Heart left ventricle (tissue), 16 donors: ENCODE measurements at places on chromosomes 13 and 19. TPM values are rescaled to one million over a fixed set of nuclear protein-coding genes. Genes with fewer than 3 reads are reported as not detected.

DNA sequence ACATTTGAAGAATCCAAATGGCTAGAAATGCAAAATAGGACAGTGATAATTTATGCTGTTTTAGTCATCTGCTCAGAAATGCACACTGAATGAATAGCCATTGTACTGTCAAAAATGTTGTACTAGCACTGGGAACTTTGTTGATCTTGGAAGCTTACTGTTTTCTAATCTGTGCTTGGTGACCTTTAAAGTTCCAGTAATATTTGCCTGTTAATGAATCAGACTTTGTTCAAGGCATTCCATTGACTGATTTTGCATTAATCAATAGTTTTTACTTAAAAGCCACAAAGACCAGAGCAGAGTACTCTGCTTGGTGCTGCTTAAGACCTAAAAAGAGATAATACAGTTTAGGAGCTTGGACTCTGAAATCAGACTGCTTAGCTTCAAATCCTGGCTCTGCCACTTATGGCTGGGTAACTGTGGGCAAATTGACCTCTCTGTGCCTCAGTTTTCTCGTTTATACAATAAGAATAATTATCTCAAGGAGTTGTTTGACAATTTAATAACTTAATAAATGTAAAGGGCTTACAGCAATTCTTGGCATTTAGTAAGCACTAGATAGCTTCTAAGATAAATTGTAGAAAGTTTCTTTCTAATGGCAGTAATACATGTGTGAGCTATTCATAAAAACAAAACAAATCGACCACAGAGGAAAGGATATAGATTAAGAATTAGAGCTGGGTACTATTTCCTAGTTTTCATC lies 4.6 kb upstream of the SLAIN1 start:
- H3K36me3 ChIP-seq = no peaks in the 10 kb centered on the region
- no peak for DNase-seq
- no peak overlapping the region for H3K4me3 ChIP-seq
- H3K4me1 ChIP-seq = peaks cover 9% of the 10 kb centered on the region
- H3K27me3 ChIP-seq = no peaks in the 10 kb centered on the region

- no peaks in the 10 kb centered on the region for H3K27me3 ChIP-seq
- no peak overlapping the region for H3K4me3 ChIP-seq
- H3K4me1 ChIP-seq = no peaks in the 10 kb centered on the region
- H3K27ac ChIP-seq = no peak overlapping the region
- no peak for DNase-seq
Observed at GRCh38 chr19:47215581-47215980, 15.4 kb downstream of the BBC3 start.

GRCh38 chr19:9782338-9782737 lies 13.8 kb upstream of the ZNF846 start:
- no peaks in the 10 kb centered on the region for H3K36me3 ChIP-seq
- no peak overlapping the region for H3K4me3 ChIP-seq
- peaks cover 12% of the 10 kb centered on the region for H3K4me1 ChIP-seq

DNA sequence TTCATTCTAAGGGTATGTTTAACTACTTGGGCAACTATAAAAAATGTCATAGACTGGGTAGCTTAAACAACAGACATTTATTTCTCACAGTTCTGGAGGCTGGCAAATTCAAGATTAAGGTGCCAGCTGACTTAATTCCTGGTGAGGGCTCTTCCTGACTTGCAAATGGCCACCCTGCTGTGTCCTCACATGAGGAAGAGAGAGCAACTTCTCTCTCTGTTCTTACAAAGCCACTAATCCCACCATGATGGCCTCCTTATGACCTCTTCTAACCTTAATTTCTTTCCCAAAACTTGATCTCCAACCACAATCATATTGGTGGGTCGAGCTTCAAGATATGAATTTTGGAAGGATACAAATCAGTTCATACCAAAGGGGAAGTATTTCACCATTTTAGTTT lies 399.0 kb downstream of the DCT start:
- DNase-seq = no peak
- no peak overlapping the region for H3K27ac ChIP-seq
- H3K4me3 ChIP-seq = no peak overlapping the region
- no peaks in the 10 kb centered on the region for H3K4me1 ChIP-seq
- H3K36me3 ChIP-seq = no peaks in the 10 kb centered on the region
- no peaks in the 10 kb centered on the region for H3K27me3 ChIP-seq

Gene SYCN
- not detected for polyA plus RNA-seq

Gene MYO16
- polyA plus RNA-seq = 0.72 TPM

Gene ZNF136
- 3.1 TPM for polyA plus RNA-seq

Gene KIR3DL1
- polyA plus RNA-seq = not detected
